ENCODE measurements at places on chromosomes 4 and X.

- no peak for DNase-seq
Measured at GRCh38 chrX:71650333-71650969, 16.9 kb upstream of the LOC101059915 start.

- no peak for DNase-seq
Measured at GRCh38 chr4:103947617-103948016, 227.8 kb upstream of the TACR3 start.

DNA sequence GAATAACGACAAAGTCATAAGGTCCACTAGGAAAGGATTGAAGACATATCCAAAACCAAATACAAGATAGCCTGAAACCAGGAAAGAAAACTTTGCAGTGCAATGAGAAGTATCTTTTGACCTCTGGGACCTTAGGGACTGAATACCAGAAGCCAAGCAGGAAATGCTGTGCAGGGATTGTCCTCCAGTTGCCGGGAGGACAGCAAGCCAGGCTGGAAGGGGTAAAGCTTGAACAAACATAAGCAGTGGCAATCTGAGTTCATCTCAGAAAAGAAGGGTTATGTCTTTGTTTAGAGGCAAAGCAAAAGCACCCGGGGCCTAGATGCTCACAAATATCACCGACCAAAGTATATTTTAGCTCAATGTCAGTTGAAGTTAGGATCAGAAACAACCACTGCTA, 55.3 kb upstream of the VCX start:
- no peak for DNase-seq

- DNase-seq = no peak
Measured at GRCh38 chr4:109126856-109127255, 175.6 kb downstream of the COL25A1 start.

DNA sequence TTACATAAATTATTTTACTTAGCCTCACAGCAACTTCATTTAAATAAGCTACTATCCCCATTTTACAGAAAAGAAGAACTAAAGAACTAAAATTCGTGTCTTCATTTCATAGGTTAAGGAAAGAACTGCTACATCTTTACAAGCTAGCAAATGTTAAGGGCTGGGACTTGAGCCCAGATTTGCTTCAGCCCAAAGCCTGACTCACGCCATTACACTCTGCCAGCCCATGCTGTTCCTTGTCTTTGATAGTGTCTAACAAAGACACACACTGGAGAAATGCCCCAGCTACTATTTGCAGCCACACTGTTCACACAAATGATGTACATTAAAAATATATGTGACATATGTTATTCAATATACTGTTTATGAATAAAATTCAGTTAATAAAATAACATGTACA, 29.0 kb upstream of the ERVMER34-1 start:
- no peak for DNase-seq

DNA sequence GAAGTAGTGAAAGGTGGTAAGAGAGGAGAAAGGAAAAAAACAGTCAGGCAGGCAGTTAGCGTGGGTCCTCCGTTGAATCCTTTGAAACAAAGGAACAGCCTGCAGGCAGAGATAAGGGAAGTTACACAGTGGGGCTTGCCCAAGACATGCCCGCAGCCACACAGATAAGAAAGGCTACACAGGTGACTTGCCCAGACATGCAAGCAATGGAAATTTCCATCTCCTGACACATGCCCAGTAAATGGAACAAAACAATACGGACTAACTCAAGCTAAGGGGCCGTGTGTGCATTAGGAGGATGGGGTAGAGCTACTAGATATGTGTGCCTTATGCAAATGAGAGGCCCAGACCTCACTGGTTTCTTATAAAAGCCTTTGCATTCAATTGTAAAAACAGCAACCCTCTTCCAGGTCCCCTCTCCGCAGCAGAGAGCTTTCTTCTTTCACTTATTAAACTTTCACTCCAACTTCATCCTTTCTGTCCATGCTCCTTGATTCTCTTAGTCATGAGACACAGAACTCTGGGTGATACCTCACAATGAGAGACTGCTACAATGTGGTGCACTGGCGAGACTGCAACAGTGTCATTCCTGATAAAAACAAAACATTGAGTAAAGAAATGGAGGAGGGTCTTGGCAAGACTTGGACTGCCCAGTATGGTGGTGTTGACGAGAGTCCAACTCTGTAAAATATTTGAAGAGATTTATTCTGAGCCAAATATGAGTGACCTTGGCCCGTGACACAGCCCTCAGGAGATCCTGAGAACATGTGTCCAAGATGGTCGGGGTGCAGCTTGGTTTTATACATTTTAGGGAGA, 997.4 kb upstream of the PRKX start:
- DNase-seq = no peak

GRCh38 chrX:85029043-85029442, 25.4 kb downstream of the APOOL start:
- DNase-seq = no peak

GRCh38 chr4:152682143-152682941, 2.5 kb upstream of the TMEM154 start:
- DNase-seq = no peak

GRCh38 chr4:128517739-128518510, 230.3 kb upstream of the PGRMC2 start:
- no peak for DNase-seq

GRCh38 chr4:41257257-41257901, 651 bp downstream of the UCHL1 start:
- DNase-seq = no peak

DNA sequence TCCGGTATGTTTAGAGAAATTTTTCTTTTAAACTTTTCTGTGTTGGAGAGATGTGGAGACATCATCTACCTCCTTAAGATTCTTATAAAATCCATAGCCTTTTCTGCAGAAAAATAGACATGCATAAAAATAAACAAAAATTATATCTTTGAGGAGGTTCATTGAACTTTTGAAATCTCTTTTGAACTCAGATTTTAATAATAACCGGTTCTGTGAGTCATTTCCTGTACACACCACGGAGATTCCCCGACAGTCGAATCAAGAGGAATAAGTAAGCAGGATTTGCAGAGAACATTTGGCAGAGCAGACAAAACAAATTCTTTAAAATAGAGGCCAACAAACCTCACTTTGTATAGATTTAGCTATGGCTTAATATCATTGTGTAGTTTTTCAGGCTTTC, 918.7 kb upstream of the POU3F4 start:
- DNase-seq = no peak

DNA sequence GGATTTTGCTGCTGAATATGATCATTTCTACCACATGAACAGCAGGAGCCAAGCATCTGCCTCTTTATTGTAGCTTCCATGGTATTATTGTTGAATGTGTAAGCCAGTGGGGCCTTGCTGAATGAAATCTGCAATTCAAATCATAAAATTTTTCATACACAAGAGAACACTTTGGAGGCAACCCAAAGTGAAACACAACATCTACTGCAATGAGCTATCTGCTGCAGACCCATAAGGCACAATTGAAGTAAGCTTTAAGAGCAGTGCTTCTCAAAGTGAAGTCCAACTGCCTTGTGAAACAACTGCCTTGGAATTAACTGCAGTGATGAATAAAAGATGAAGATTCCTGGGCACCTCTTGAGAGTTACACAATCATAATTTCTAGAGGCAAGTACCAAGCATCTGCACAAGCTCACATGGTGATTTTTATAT, 626.3 kb upstream of the INTU start:
- no peak for DNase-seq

DNA sequence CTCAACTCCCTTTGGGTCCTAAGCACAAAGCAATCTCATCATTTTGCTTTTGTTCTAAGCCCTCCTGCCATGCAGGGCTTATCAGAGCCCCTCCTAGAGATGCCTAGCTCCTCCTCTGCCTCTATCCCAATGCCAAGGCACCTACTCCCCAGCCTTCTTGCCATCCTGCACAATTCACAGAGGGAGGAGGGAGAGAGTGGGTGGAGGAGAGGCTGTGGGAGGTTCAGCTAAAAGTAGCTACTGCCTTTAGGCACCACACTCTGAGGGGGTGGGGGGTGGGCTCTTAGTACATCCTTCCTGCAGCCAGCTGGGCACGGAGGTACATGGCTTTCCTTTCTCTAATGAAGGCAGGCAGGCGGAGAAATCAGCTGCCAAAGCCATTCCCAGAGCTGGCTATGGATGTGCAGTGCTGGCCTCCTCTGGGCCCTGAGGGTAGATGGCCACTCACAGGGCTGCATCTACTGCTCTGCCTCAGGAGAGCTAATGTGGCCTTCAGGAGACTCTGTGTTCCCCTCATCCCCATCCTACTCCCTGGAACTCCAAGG, 40.1 kb downstream of the ARHGEF9 start:
- DNase-seq = no peak

DNA sequence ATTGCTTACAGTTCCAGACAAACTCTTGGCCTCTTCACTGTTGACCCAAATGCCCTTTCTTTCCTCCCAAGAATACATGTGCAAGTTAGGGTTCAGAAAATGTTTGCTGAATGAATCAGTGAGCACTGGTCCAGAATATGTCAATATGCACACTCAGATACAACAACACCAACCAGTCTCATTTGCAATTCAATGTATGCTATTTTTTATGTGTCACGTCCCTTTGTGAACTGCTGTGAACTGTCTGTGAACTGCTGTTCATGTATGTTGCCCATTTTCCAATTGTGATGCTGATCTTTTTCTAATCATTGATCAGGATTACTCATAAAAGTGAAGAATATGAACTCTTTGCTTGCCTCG, 17.8 kb downstream of the GAB3 start:
- DNase-seq = no peak

- no peak for DNase-seq
Measured at GRCh38 chrX:39808471-39808917, 289.3 kb downstream of the BCOR start.

DNA sequence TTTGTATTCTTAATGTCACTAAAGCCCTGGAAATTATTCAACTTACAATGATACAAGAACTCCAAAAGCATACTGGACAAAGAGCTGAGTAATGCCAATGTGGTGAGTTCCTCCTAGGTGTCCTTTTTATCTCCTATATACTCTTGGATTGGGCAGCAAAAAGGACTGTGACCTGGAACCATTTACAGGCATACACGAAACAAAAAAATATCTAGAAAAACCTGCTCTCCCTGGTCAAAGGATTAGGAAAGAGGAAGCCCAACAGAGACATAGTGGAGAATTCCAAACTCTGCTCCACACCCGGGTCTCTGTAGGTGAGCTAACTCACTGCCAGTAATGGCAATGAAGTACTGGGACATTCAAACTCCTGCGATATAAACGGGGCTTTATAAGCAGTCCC, 25.3 kb downstream of the SULT1B1 start:
- DNase-seq = no peak

- DNase-seq = no peak
Measured at GRCh38 chr4:46817806-46818205, 91.2 kb downstream of the COX7B2 start.

- no peak for DNase-seq
Measured at GRCh38 chrX:124524852-124525251, 178.5 kb downstream of the SH2D1A start.

GRCh38 chr4:183571350-183571941, 66.6 kb downstream of the ING2 start:
- DNase-seq = no peak

DNA sequence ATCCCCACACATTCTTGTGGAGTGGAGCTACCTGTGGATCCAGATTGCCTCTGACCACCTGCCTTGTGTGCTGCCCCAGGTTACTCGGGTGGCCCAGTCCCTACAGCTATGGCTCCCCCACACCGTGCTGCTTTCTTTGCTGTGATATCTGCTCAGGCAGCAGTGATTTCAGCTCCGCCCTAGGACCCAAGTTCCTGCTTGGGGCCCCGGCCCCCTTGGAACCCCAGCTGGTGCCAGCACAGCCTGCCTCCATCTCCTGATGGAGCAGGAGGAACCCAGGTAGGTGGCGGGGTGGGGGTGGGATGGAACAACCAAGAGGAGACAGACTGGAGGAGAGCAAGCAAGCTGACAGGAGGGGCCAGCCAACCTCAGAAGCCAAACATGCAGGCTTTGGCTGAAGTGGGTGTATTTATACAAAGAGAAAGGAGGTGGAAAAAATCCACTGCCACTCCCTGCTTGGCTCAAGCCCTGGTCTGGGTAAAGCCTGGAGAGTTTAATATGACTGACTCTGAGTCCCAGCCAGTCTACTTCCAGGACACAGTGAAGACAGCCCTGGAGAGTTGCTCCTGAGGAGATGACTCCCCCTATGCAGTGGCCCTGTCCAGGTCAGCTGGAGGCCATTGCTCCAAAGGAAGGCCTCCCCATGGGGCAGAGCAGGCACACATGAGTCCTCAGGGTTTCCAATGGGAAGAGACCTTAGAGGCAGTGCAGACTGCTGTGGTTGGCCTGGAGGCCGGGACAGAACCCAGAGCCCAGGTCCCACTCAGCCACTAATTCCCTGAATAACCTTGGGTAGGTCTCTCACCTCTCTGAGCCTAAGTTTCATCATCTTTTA, 197.1 kb upstream of the MAMLD1 start:
- DNase-seq = no peak

DNA sequence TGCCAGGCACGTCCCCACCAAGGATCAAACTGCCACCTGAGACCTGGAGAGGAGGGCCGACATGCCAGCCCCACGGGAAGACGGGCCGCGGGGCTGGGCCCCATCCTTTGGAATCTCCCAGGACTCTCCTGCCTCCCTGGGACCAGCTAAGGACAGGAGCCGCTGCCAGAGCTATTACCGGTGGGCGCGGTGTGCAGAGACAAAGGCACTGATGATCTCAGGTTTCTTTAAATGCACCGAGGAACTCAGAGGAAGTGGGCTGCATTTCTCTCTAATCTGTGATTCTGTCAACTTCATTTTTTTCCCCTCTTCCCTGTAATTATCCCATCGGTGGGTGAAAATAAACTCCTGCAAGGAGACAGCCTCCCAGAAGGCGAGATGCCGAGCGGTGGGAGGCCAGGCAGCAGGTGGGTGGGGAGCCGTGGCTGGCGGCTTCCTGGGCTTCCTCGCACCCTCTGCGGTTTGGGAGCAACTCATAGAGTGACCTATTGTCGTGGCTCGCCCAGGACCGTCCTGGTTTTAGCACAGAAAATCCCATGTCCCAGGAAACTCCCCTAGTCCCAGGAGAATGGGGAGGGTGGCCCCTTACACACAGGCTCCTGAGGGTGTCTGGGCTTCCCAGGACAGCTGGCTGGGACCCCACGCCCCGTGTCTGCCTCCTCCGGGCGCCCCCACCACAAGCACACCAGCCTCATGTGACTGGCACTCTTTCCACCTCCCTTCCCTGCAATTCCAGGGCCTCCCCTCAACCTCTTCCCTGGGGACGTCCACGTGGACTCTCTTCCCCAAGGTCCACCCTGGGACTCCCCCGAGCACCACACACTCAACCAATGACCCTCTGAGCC, 62.3 kb upstream of the ADRA2C start:
- no peak for DNase-seq

DNA sequence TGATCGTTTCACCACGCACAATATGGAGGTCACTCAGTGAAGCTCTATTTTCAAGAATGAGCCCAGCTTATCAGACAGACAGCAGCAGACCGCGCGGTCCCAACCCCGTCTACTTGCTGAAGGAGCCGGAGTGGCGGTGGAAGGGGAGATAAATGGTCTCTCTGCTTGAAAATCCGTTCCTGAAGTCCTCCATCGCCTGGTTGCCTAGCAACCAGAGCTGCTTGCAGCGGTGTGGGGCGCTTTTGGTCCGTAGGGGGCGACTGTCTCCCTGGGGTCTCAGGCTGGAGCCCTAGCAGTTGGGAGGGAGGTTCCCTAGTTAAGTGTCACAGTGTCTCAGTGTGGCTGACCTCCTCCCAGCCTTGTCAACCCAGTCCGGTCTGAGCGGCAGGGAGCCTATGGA, 8.3 kb upstream of the DLG3 start:
- no peak for DNase-seq
